ENCODE measurements at places on chromosomes 13 and 19.

- no peak for DNase-seq
These were observed 111.8 kb downstream of the SGCG start for GRCh38 chr13:23292586-23292985.

DNA sequence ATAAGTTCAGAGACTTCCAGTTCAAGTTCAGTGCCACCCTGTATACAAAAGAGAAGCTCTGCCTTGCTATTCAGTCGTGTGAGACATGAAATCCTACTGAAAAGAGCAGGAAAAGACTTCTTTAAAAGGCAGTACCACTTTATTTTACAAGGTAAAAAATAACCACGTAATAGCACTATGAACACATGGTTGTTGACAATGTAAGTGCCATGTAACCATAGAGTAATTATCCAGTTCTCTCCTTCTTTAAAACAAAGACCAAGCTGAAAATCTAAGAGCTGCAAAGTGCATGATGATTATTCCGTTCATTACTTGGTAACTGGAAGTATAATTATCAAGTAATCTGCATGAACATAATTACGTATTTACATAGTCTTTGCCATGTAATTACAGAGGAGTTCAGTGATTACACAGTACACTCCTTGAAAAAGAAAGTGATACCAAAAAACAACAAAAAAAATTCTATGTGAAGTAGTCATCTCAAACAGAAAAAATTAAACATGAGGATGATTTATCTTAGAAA, 288.7 kb downstream of the EFNB2 start:
- DNase-seq: no peak

- DNase-seq: peak; percentile 87
These were observed 11.1 kb upstream of the NANOS3 start for GRCh38 chr19:13865571-13866462.

DNA sequence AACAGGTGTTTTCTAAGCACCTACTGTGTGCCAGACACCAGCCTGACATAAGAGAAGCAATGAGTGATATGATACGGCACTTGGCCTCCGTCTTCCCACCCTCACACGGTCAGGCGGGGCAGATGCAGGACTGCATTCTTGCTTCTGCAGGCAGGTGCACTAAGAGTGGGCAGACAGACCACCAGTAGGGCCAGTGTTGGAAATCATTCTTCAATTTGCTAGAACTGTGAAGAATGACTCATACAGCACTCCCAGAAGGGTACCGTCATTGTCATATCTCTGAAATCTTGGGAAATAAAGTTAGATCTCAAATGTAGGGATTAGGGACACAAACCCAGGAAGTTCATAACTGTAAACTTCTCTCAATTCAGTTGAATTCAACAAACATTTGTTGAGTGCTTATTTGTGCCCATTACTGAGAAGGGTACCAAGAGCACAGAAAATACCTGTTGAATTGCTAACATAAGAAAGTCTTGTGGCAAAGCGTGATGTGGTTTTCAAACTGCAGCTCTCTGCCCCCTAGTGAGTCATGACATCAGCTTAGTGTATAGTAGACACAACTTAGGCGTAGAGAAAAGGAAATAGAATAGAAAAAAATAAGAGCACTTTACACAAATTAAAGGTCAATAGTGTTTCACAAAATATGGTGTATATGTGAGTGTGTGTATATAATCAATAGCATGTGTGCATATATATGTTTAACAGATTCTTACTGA, 76.1 kb downstream of the TEX26 start:
- no peak for DNase-seq

DNA sequence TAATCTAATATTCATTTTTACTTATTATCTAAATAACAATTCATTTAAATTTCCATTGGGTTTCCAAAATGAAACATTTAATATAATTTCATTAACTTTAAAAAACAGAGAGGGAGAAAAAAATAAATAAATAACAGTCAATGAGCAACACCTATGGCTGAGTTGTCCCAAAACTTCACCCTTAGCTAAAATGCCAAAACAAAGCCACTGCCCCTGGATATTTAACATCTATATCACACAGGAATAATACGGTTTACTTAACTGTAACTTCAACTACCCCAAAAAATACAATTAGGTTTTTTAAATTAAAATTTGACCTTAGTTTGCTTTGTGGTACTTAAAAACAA, 541 bp downstream of the ELF1 start:
- DNase-seq: no peak

- DNase-seq: no peak
These were observed 13.5 kb upstream of the TPM4 start for GRCh38 chr19:16062789-16063188.
